ENCODE measurements at places on chromosomes 5 and 9.
A peak's percentile ranks its signal among the peaks of the same experiment; 100 is the strongest.

- no peak for DNase-seq
These were observed 46.7 kb upstream of the RIOK2 start for GRCh38 chr5:97229688-97230285.

DNA sequence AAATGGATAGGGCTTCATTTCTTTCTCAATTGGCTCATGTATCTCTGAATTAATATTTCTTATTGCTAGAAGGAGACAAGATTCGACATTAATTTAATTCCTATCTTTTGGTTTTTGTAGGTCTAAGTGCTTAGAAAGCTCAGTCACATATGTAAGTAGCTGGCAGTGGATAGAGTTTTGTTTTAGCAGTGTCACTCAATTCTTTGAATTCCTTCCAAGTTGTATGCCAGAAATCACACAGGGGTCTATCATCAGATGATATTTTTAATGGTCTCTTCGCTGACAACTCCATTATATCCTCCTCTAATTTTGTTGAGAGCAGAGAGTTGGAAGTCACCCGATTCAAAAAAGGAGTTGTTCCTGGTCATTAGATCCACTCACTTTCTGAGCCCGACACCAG, 82.7 kb downstream of the AMBP start:
- no peak for DNase-seq

DNA sequence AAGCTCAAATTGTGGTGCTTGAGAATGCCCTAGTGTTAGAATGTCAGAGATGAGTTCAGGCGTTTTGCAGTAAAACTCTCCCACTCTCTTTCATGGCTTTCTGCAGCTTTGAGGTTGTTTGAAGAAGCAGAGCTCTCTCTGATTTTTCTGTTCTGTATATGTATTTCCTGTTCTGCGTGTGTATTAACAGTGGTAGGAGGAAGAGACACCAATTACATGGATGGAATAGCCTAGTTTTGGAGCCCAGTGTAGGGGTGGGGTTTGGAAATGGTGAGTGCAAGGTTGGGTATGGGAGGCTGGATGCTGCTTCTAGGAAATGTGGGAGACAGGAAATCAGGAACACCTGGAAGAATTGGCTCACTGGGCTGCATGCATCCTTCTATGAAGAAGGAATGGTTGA, 12.4 kb downstream of the LARP1 start:
- DNase-seq, result no peak

DNA sequence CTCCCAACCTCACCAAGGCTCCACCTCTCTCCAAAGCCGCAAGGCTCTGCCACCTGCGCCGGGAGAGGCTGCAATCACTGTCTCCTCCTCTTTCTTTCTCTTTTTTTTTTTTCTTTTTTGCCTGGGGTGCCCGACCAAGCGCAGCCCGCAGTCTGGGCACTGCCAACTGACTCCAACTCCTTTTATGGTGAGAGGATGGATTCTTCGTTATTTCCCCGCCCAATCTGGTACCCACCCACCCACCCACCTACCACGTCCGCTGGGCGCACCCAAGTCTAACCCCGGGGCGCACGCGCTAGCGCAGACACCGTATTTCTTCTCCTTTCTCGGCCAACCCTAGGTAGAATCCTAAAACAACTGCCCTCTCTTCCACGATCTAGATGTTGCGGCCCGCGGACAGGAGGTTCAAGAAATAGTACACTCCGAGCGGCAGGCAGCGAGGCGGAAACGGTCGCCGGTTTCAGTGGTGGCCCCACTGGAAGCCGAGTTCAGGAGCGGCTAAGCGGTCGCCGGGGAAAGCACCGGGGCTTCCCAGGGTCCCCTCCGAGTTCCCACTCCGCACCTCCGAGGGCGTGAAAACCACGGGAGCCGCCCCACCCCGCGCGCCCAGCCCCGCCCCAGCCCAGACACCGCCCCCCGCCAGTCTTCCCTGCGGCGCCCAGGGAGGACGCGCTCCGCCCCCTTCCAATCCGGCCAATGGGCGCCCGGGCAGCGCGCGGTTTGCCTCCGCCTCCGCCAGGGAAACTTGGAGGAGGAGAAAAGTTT, 385 bp upstream of the PTGER4 start:
- peak; percentile 89 for DNase-seq

DNA sequence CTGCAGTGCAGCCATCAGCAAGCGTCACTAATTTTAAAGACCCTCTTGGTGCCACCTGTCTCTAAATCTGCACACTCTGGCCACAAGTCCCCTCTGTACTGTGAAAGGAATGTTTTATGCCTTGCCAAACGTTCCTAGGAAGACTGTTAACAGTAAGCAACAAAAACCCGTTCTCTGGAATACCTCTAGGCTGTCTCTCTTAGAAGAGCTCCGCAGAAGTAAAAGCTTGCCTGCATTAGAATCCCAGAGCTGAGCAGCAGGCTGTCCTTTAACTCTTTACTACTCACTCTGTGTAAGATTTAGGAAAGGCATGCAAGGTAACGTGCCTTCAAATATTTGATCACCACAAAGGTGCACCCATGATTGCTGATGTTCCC, 53.9 kb upstream of the C9orf72 start:
- DNase-seq, result no peak

- DNase-seq, result no peak
These were observed 168.2 kb upstream of the DMRTA1 start for GRCh38 chr9:22278426-22278825.

GRCh38 chr5:139389701-139390638, at the start of gene MZB1:
MZB1 (minus strand) TSS chr5:139389913; CDS start chr5:139389856, 57 bp downstream.
- DNase-seq, result peak; percentile 93

DNA sequence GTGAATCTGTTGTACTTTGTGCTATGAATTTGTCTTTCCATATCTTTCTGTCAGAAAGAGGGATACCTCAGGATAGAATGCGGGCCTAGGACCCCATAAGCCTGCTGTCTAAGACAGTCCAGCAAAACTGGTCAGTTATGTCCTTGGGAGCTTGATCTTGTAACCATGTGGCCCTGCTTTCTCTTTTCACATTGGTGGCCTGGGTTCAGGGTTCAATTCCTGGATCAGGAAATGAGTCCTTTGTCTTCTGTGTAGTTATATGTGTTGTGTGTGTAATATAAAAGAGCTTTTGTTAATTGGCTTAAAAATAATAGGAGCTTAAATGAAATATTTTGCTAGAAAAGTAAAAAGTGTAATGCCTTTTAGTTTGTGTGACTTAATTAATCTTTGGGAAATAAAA, 16.9 kb downstream of the FREM1 start:
- no peak for DNase-seq

DNA sequence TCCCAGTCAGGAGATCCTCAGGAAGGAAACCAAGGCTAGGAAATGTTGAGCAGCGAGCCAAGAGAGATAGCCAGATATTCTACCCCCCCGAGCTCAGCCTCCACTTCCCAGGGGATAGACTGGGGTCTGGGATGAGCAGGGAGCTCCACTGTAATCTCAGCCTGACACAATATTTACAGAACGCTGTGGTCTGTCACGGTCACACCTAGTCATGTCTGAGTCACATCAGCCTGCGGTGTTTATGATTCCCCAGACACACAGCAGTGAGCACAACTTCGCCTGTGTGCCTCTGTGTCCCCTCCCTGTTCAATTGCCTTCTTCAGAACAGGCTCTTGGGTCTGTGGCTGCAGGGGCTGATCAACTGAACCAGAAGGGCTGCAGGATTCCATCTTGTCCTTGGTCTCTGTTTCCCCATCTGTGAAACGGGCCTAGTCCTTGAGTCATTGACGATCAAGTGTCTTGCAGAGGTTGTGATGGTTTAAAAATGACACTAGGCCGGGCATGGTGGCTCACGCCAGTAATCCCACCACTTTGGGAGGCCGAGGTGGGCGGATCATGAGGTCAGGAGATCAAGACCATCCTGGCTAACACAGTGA, 8.6 kb upstream of the PRRX2 start:
- DNase-seq, result no peak

GRCh38 chr9:81071108-81071507, 618.2 kb downstream of the TLE1 start:
- DNase-seq, result no peak

- no peak for DNase-seq
These were observed 27.8 kb upstream of the GDNF start for GRCh38 chr5:37867654-37868053.

- no peak for DNase-seq
These were observed 29.0 kb downstream of the SLC6A18 start for GRCh38 chr5:1254196-1254595.

- no peak for DNase-seq
These were observed 83.2 kb upstream of the IRX4 start for GRCh38 chr5:1965925-1966324.

- DNase-seq, result no peak
These were observed 49.7 kb upstream of the PLEKHG4B start for GRCh38 chr5:42250-42649.

GRCh38 chr5:9431496-9432258, 114.2 kb downstream of the SEMA5A start:
- no peak for DNase-seq

- no peak for DNase-seq
These were observed 160.9 kb downstream of the GIN1 start for GRCh38 chr5:102959055-102959454.

DNA sequence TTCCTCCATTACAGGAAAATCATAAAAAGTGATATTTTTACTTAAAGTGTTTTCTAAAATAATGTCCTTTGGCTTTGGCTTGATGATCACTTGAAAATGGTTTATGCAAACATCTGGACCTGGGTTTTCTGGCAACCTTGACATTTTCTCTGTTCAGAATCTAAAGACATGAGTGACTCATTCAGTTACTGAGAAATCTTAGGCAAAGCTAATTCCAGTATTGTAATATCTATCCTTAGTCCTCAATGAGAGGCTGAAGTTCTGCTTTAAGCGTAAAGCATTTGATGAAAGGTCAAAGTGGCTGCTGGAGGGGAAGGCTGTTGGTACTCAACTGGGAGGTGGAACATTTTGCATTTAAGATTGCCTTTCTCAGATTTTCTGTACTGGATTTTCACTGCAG, 2.3 kb downstream of the MAN2A1 start:
- DNase-seq, result no peak

DNA sequence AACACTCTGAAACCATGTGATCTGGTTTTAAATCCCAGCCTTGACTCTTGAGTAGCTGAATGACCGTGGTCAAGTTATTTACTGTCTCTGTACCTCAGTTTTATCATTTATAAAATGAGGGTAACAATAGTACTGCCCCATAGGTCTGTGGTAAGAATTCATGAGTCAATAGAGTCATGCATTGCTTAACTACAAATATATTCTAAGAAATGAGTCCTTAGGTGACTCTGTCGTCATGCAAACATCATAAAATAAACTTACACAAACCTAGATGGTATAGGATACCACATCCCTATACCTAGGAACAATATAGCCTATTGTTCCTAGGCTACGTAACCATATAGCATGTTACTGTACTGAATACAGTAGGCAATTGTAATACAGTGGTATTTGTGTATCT, 20.3 kb upstream of the ABCA1 start:
- no peak for DNase-seq

- no peak for DNase-seq
These were observed 3.6 kb upstream of the CPLX2 start for GRCh38 chr5:175867587-175868347.

- DNase-seq, result no peak
These were observed 120.9 kb downstream of the SH3GL2 start for GRCh38 chr9:17699615-17700330.

GRCh38 chr5:41246376-41246775, 33.0 kb upstream of the C6 start:
- DNase-seq, result no peak

GRCh38 chr5:83294246-83294645, 177.3 kb upstream of the VCAN start:
- DNase-seq, result no peak

GRCh38 chr5:158159621-158160020, 300.7 kb upstream of the CLINT1 start:
- DNase-seq, result no peak

DNA sequence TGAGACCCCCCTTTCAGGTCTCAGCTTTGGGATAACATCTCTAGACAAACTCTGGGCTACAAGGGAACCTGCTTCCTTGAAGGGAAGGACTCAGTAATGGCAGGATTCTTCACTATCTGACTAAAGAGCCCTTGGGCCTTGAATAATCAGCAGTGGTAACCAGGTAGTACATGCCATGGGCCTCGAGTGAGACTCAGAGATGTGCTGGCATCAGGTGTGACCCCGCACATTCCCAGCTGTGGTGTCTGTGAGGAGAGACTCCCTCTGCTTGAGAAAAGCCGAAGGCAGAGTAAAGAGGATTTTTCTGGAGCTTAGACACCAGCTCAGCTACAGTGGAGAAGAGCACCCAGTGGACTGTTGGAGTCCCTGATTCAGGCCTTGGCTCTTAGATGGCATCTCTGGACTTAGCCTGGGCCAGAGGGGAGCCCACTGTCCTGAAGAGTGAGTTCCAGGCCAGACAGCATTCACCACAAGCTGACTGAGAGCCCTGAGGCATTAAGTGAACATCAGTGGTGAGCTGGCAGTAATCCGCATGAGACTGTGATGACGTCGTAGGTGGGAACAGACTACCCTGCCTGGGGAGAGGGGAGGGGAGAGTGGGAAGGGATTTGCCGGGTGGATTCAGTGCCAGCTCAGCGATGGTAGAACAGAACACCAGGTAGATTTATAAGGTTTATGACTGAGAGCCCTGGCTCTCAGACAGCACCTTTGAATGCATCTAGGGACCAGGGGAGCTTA, 5.3 kb upstream of the ZNF782 start:
- no peak for DNase-seq

DNA sequence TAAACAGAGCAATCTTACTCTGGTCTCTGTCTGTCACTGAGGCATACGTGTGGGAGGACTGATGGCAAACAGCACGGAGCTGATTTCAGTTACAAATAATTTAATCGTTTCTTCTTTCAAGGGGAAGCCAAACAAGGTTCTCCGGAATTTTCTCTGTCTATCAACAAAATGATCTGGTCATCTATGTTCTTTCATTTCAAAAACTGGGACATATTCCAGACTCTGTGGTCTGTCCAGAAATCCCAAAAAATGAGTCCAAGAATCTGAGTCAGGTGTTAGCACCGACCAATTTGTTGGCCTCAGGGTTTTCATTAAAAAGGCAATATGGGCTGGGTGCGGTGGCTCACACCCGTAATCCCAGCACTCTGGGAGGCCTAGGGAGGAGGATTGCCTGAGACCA, 69.9 kb upstream of the ZNF608 start:
- DNase-seq, result no peak

GRCh38 chr9:136311051-136312008, 7.4 kb upstream of the CCDC187 start:
- no peak for DNase-seq

DNA sequence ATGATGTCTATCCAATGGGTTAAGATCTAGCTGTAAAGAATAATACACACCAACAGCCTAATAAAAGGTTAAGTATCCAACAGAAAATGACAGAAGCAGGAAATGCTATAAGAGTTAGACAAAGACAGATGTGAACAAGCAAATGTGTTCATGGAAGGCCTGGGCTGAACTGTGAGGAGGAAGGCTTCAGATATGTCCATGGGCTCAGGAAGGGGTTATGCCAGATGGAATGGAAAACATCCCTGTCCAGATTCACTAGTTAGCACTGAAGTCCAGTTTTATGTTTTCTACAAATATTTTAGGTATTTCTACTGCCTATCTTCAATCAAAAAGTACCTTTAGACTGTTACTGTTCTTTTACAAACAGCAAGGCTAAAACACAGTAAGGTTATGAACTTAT, 27.1 kb downstream of the ERAP1 start:
- DNase-seq, result no peak

- peak; percentile 59 for DNase-seq
These were observed 2.2 kb upstream of the GNPDA1 start for GRCh38 chr5:142014911-142015584.

- no peak for DNase-seq
These were observed 64.7 kb upstream of the ABCA1 start for GRCh38 chr9:104992659-104993058.

Data from GM13976 (cell line).